ENCODE measurements at places on chromosomes 6 and 20.

- H3K27me3 ChIP-seq = no peaks in the 10 kb centered on the region
- H3K4me1 ChIP-seq = no peaks in the 10 kb centered on the region
- H3K27ac ChIP-seq = no peak overlapping the region
- H3K4me3 ChIP-seq = no peak overlapping the region
- H3K36me3 ChIP-seq = no peaks in the 10 kb centered on the region
- no peak for DNase-seq
Measured at GRCh38 chr20:20887593-20888265, 175.3 kb upstream of the RALGAPA2 start.

DNA sequence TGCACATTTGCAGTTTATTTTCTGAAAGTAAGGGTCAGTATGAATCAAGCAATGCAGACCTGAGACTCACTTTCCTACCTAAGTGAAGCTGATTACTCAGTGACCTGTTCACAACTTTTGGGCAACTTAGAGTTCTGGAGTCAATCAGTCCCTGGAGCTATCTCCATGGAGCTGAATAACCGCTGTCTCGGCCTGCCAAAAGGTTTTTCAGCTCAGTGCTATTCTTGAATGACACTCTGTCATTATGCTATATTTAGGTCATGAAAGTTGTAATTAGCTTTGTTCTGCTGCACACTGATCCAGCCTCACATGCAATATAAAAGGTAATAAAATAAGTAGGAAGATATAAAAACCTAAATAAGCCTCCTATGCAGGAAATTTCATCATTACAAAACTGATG lies 356.0 kb downstream of the BMP2 start:
- no peaks in the 10 kb centered on the region for H3K36me3 ChIP-seq
- no peak overlapping the region for H3K4me3 ChIP-seq
- no peak for DNase-seq
- no peak overlapping the region for H3K27ac ChIP-seq
- no peaks in the 10 kb centered on the region for H3K4me1 ChIP-seq

DNA sequence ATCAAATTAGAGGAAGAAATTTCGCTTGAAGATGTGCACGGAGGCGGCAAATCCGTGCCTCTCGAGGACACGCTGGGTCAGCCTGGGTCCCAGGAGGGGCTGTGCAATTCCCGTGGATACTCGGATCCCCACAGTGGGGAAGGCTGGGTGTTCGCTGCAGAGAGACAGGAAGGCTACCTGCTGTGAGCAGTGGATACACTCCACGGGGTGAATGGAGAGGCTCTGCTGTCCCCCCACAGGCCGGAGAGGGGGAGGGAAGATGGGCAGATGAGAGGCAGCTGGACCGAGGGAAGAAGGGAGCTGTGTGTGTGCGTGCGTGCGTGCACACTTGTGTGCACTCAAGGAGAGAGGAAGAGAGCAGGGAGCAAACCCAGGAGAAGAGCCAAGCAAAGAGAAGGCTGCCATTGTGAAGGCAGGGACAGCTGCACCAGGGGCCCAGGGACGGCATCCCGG lies 57.3 kb downstream of the SULF2 start:
- no peaks in the 10 kb centered on the region for H3K27me3 ChIP-seq
- no peaks in the 10 kb centered on the region for H3K4me1 ChIP-seq
- DNase-seq = no peak
- no peak overlapping the region for H3K4me3 ChIP-seq
- H3K36me3 ChIP-seq = peaks cover 4% of the 10 kb centered on the region

DNA sequence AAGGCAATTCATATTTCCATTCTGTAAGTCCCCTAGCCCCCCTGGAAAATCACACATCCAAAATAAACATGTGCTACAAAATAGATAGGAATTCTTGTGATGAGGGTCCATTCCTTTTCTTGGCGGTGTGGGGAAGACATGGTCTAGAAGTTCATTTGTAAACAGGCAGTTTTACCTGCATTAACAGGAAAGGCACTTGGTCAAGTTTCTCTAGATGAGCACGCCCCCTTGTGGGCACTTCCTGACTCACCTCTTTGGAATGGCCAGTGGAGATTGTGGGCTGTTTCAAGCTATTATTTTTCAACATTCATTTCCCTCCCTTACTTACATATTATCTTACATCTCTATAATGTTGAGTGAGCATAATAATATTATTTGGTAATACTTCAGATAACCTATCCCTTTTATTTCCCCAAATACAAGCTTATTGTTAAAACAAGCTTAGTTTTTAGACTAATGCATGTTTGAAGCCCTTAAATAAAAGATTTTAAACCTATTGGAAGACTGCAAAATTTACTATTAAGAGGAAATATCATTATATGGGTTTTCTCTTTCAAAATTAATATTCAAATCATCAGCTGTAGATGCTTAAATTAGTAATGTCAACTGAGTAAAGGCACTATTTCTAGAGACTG lies 92.1 kb downstream of the TASP1 start:
- no peak for DNase-seq
- no peak overlapping the region for H3K4me3 ChIP-seq
- H3K27me3 ChIP-seq = no peaks in the 10 kb centered on the region
- no peak overlapping the region for H3K27ac ChIP-seq
- H3K36me3 ChIP-seq = no peaks in the 10 kb centered on the region

DNA sequence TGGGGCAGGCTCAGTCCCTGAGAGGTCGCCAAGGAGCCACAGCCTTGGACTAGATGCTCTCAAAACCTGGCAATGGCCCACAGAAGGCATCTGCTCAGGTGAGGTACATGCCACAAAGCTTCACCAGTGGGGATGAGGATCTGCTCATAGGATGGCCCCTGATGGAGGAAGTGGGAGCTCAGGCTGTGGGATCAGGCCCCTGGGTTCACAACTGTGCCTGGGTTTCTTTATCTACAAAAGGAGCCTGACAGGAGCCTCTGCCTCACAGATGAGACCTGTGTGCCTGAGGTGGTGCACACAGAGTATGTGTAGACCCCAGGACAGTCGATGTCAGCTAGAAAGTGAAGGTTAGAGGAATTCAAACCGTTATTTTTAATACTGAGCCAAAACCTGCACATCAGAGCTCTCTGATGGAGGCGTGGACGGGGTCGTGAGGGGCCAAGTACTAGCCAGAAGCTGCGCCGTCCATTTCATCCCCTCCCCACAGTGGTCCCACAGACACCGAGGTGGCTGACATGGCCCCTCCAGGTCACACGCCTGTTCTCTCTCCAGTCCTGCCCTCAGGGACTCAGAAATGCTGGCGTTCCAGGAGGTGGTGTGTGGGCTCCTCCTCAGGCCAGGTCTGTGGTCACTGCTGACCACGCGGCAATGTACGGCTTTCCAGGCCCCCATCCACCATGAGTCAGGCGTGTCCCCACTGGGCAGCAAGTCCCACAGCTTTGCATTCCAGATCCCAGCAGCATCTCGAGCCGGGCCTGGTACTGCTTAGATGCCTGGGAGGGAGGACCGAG lies 33.3 kb downstream of the NTSR1 start:
- no peak for DNase-seq
- no peaks in the 10 kb centered on the region for H3K27me3 ChIP-seq
- H3K4me3 ChIP-seq = no peak overlapping the region
- no peaks in the 10 kb centered on the region for H3K36me3 ChIP-seq
- H3K27ac ChIP-seq = no peak overlapping the region

- no peak for DNase-seq
- no peak overlapping the region for H3K4me3 ChIP-seq
- H3K27ac ChIP-seq = no peak overlapping the region
- no peaks in the 10 kb centered on the region for H3K36me3 ChIP-seq
- no peaks in the 10 kb centered on the region for H3K4me1 ChIP-seq
Measured at GRCh38 chr20:12093057-12093796, 175.5 kb downstream of the BTBD3 start.

DNA sequence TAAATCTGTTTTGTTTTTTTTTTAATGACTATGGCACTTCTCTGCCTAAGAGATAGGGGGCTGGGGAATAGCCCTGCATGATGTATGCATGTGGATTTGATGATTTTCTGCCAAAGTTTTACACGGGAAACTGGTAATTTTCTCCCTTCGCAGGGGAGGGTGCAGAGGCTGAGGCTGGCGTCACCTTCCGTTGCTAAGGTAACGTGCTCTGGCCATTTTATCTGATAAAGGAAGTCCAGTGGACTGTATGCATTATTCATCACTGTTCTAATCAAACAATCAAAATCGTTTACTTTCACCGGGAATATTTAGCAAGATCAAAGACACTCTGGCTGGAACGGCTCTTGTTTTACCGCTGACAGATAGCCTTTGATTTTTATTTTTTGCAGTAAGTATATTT lies 789 bp downstream of the PHACTR1 start:
- no peak overlapping the region for H3K27ac ChIP-seq
- no peak for DNase-seq
- H3K4me3 ChIP-seq = no peak overlapping the region
- no peaks in the 10 kb centered on the region for H3K4me1 ChIP-seq
- H3K36me3 ChIP-seq = no peaks in the 10 kb centered on the region

DNA sequence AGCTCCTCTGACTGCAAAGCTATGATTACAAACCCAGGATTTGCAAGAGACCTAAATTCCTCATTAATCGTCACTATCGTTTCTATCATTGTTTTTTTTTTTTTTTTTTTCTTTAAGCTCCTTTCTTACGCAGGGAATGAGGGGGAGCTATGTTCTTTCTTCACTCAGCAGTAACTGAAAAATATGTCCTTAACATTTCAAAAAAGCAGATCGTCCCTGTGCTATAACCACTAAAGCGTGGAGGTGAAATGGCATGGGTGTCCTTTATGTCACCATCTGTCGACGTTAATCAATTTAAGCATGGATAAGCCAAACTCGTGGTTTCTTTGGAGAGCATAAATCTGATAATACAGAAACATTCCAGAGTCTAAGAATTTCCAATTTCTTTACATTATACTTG lies 67.9 kb upstream of the TRAF3IP2 start:
- H3K4me1 ChIP-seq = no peaks in the 10 kb centered on the region
- H3K4me3 ChIP-seq = no peak overlapping the region
- H3K27me3 ChIP-seq = no peaks in the 10 kb centered on the region
- no peak overlapping the region for H3K27ac ChIP-seq
- H3K36me3 ChIP-seq = peaks cover 44% of the 10 kb centered on the region

- H3K4me3 ChIP-seq = no peak overlapping the region
- DNase-seq = no peak
- H3K27ac ChIP-seq = no peak overlapping the region
- H3K4me1 ChIP-seq = no peaks in the 10 kb centered on the region
- H3K27me3 ChIP-seq = no peaks in the 10 kb centered on the region
- peaks cover 75% of the 10 kb centered on the region for H3K36me3 ChIP-seq
Measured at GRCh38 chr6:75893776-75894152, 144.7 kb downstream of the MYO6 start.

GRCh38 chr6:114040871-114041270 lies 69.9 kb upstream of the HDAC2 start:
- no peaks in the 10 kb centered on the region for H3K4me1 ChIP-seq
- no peak overlapping the region for H3K27ac ChIP-seq
- no peak for DNase-seq
- H3K27me3 ChIP-seq = no peaks in the 10 kb centered on the region
- H3K36me3 ChIP-seq = no peaks in the 10 kb centered on the region

DNA sequence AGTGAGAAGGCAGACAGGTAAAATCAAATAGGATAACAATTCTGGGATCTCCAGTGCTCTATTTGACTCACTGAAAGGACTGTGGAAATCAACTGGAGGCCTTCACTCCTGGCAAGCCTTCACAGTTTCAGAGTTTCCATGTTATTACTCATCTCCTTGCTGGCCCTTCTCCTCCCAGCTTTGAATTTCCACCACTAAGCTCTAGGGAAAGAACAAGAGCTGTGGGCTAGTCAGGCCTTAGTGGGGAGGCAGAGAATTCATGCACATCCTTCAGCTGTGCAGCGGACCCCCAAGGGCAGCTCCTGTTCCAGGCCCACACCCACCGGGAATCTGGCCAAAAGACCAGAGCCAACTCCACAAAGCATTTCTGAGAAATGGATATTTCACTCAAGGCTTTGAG lies 26.0 kb downstream of the MYLIP start:
- H3K4me1 ChIP-seq = peaks cover 12% of the 10 kb centered on the region
- peaks cover 42% of the 10 kb centered on the region for H3K36me3 ChIP-seq
- H3K27me3 ChIP-seq = no peaks in the 10 kb centered on the region
- DNase-seq = no peak
- H3K4me3 ChIP-seq = no peak overlapping the region
- H3K27ac ChIP-seq = no peak overlapping the region

DNA sequence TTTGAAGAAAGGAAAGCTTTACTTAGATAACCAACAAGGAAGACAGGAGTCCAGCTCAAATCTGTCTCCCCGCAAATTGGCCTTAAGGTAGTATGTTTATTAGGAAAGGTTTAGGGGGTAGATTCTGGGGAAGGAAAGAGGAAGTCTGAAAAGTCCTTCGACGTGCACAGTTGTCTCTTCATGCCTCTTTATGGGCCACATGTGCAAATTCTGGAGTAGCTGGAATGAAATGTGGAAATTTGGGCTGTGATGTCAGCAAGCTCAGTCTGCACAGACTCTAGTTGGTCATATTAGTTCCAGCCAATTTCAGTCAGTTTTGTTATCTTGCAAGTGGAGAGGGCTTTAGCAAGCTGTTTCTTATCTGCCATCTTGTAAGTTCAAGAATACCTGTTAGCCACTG lies 50.1 kb downstream of the NUP153 start:
- no peak overlapping the region for H3K4me3 ChIP-seq
- H3K36me3 ChIP-seq = peaks cover 14% of the 10 kb centered on the region
- DNase-seq = no peak

GRCh38 chr6:129936329-129937165 lies 75.4 kb upstream of the TMEM244 start:
- no peak overlapping the region for H3K4me3 ChIP-seq
- no peaks in the 10 kb centered on the region for H3K4me1 ChIP-seq
- no peaks in the 10 kb centered on the region for H3K36me3 ChIP-seq
- DNase-seq = no peak
- no peak overlapping the region for H3K27ac ChIP-seq

DNA sequence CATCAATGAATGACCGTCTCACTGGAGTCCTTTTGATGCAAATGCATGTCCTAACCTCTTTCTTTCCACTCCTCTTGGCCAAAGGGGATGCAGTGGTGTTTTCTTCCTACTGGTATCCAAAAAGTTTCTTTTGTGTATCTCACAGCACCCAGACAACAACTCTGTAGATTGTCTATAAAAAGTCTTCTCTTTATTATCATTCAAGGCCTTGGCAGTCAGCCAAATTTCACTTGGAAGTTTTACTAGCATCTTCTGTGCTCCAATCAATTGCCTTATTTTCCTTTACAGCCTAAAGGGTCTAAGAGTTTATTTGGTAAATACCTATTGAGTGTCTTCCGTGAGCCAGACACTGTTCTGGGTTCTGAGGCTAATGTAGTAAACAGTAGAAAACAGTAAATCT lies 150.2 kb upstream of the RNF217 start:
- DNase-seq = no peak
- no peak overlapping the region for H3K27ac ChIP-seq
- no peak overlapping the region for H3K4me3 ChIP-seq
